ENCODE measurements at places on chromosomes 4 and X.

GRCh38 chr4:24871210-24871609 is 41.6 kb downstream of the CCDC149 start:
- no peak for DNase-seq

DNA sequence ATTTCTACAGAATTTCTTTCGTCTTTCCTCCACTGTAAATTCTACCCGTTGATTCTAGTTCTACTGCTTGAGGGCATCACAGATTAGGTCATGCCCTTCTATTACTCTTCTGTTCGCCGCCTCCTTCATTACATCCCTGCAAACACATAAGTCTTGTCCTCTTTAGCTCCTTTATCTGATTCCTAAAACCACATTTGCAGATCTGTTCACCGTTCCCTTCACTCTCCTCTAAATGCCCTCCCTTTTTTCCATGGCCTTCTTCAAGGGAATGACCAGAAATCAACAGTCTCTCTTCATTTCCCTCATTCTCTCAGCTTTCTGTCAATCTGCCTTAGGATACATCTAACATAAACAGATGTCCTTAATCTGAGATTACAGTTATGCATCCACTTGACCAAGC is 43.1 kb downstream of the BTC start:
- no peak for DNase-seq

GRCh38 chrX:152733261-152733975 is at the start of the genes CSAG1 and MAGEA12:
Gene CSAG1 (minus strand): TSS chrX:152733721. CDS start chrX:152732460, 1,261 bp downstream.
Gene MAGEA12 (plus strand): TSS chrX:152733757. CDS start chrX:152736162, 2,405 bp downstream.
- DNase-seq: no peak

DNA sequence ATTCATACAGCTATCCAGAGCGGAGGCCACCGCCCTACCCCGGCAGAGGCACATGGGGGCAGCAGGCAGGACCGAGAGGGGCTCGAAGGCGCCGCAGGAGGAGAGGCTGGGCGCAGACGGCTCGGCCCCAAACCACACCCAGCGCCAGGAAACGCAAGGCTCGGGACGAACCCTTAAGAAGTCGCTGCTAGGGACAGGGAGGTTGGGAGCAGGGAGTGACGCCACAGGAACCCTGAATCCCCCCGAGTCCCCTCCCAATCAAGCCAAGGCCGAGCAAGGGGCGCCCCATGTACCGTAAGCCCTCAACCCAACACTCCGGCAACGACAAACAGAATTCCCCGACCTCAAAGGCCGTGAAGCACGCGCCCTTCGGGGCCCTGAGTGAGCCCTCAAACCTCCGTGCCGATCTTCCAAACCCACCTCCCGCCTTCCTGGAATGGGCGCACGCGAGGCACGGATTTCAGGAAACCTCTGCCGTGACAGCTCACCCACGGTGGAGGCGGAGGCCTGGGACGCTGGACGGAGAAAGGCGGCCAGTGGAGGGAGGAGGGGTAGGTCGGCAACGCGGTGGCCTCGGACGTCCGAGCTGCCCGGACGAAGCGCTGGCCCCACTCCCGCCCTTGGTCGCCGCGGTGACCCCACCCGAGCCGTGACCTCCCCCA is 1.8 kb downstream of the ZFYVE28 start:
- peak; percentile 17 for DNase-seq

DNA sequence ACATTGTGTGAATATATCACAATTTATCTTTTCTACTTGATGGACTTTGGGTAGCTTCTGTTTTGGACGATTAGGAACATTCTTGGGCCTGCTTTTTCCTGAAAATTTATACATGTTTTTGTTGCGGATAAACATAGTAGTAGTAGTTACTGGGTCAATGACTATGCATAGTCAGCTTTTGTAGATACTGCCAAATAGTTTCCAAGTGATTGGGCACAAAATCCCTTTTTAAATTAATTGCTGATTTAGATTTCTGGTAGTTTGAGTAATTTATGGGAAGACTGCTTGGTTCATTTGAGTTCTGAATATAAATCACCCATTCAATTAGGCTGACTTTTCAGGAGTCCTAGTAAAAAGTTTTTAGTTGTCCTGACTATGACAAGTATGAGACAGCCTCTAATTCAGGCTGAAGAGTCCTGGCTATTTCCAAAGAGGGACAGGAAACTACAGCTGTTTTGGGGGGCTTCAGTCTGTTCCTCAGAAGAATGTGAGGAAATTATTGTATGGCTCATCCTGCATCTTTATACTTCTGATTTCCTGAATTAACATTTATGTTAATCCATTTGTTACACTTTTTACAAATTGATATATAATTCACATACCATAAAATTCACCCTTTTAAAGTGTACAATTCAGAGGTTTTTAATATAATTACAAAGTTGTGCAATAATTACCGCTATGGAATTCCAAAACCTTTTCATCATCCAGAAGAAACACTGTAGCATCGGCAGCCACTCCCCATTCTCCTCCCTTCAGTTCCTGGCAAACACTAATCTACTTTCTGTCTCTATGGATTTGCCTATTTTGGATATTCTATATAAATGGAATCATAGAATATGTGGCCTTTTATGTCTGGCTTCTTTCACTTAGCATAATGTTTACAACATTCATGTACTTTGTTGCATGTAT is 14.2 kb downstream of the LRP2BP start:
- DNase-seq: no peak

- peak; percentile 50 for DNase-seq
These were observed 329 bp downstream of the TBC1D14 start for GRCh38 chr4:6909970-6910339.

- DNase-seq: no peak
These were observed 71.3 kb upstream of the VBP1 start for GRCh38 chrX:155144926-155145325.

- DNase-seq: no peak
These were observed 108.3 kb downstream of the JADE1 start for GRCh38 chr4:128917781-128918180.

GRCh38 chr4:14272206-14272605 is 644.7 kb upstream of the BOD1L1 start:
- no peak for DNase-seq

- DNase-seq: no peak
These were observed 12.3 kb downstream of the DCUN1D4 start for GRCh38 chr4:51855270-51855669.

DNA sequence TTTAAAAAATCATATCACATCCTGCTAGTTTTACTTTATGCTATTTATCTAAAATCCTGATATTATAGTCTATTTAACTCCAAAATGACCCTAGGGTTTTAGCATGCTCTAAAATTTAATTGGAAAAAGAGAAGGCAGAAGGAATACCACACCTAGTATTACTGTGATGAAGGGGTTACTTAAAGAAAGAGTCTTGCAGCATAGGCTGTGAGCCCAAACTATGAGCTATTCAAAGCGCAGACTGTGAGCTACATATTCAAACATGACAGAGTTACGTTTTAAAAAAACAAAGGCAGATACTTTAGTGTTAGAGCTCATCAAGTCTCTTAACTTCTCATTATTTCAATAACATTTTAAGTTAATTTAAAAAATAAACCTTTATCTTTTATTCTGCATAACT is 247.7 kb upstream of the ETNPPL start:
- DNase-seq: no peak

DNA sequence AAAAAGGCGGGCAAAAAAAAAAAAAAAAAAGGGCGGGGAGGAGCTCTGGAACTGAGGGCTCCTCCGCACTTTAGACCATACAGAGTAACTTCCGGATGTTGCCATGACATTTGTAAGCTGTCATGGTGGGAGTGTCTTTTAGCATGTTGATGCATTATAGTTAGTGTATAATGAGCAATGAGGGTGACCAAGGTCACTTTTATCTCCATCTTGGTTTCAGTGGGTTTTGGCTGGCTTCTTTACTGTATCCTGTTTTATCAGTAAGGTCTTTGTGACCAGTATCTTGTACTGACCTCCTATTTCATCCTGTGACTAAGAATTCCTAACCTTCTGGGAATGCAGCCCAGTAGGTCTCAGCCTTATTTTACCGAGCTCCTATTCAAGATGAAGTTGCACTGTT is 193.4 kb downstream of the UGT8 start:
- no peak for DNase-seq

- DNase-seq: peak; percentile 2
These were observed at the start of gene CCDC149 for GRCh38 chr4:24912252-24913118. Gene CCDC149 (minus strand): TSS chr4:24913042. CDS start chr4:24912864, 178 bp downstream.

- no peak for DNase-seq
These were observed 101.4 kb downstream of the ARHGAP10 start for GRCh38 chr4:147833254-147833653.

DNA sequence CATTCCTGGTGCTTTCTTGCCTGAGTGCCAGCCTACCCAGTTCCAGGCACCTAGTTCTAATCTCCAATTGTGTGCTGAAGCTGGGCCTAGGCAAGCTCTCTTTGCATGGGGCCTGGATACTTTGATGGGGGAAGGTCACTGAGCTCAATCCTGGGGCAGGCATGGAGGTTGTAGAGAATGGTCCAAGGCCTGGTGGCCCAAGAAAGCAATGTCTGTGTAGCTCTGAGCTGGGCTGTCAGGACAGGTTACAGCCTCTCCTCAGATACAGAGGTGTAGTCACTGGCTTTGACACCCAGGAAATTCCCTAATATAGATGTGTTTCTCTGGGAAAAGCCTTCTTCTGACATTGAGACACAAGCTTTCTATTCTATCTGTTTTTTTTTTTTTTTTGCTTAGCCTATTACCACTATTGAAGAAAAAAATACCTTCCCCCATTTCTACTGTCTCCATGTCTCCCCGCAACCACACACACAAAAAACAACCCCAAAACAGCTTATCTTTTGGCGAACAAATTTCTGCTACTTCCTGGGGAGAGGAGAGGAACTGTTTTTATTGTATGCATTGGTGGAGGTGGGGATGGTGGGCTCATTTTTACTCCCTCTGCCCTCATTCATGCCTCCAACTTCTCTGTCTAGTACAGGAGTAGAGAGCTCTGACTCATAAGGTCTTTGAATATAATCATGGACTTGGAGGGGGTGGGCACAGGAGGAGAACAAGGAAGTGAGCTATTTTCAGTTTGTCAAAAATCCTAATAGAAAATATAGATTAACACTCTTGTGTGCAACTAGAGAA is 66.7 kb upstream of the DHX15 start:
- no peak for DNase-seq

GRCh38 chr4:1792832-1793495 is at the start of gene FGFR3:
Gene FGFR3 (plus strand): TSS chr4:1793293. CDS start chr4:1793935, 642 bp downstream.
- DNase-seq: peak; percentile 45

DNA sequence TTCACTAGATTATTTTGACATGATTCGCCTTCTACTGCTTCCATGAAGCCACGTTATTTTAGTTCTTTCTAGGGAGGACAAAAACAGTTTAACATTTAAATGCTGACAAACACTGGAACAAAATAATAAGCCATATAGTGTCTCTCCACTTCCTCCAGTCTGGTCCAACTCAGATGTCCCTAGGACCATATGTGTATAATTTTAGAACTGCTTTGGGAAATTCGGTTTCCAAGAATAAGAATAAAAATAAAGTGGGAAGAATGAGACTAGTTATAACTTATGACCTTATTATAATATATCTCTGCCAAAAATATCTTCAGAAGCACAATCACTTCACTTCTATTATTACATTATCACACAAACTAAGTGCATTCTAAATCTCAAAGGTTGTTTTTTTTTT is 164.4 kb upstream of the POF1B start:
- DNase-seq: no peak

DNA sequence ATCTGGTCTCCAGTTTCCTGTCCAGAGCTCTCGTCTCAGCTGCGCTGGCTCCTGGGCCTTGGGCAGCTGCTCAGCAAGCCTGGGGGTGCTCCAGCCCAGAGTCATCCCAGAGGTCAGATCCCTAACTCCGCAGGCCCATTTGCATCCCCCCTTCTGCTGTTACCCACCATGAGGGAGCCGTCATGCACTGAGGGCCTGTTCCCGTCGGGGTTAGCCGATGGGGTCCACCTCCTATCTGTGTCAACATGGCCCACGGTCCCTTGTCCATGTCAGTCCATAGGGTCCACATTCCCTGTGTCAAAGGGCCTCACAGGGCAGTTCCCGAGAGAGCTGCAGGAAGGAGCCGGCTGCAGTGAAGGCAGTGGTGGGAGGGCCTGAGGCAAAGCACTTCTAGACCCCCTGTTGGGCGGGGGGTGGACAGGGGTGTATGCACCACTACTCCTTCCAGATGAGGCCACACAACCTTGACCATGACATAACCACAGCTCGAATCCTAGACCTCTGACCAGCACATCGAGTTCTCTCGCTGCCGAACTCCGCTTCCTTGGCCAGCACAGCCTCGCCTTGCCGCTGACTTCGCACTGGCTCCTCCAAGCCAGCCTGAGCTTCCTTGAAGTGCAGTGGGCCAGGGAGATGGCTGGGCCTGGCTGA is 24.9 kb downstream of the WDR1 start:
- no peak for DNase-seq

DNA sequence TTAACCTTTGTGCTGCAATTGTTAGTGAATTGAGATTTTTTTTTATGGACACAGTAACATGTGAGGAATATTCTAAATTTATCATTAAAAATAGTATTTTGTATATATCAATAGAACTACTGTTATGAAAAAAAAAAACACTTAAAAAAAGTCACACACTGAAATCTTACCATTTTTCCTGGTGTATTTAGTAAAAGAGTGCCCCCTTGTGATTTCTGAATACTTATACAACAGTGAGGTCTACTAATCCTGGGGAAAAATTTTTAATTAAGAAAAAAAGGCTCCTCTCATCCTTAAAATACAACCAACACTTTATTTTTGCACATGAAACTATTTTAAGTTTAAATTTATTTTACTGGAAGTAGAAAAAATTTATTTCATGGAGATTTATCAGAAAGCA is 56.4 kb upstream of the SPOCK3 start:
- no peak for DNase-seq

GRCh38 chr4:107876099-107876498 is 51.4 kb downstream of the SGMS2 start:
- no peak for DNase-seq

DNA sequence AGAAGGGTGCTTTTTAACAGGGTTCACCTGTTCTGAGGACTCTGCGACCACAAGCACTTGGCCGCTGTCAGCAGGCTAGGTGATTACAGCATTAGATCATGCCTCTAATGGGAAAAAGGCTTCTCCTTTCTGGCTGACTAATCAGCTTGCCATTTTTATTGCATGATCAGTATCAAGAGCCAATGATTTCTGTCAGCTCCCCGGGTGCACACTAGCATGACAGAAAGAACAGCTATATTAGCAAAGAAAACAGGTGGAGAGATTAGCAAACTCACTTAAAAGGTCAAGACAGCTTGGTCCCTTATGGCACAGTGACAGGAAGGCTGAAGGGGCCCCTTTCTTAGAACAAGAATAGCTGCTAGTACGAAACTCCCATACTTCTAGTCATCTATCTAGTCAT is 170.0 kb downstream of the SMIM20 start:
- no peak for DNase-seq

GRCh38 chr4:188550296-188550695 is 411.1 kb downstream of the TRIML1 start:
- DNase-seq: no peak

- no peak for DNase-seq
These were observed 129.9 kb upstream of the ATOH1 start for GRCh38 chr4:93698686-93699085.

- DNase-seq: no peak
These were observed 9.7 kb upstream of the GUF1 start for GRCh38 chr4:44668526-44668925.

GRCh38 chr4:2333356-2333841 is 71.5 kb upstream of the MXD4 start:
- DNase-seq: no peak

DNA sequence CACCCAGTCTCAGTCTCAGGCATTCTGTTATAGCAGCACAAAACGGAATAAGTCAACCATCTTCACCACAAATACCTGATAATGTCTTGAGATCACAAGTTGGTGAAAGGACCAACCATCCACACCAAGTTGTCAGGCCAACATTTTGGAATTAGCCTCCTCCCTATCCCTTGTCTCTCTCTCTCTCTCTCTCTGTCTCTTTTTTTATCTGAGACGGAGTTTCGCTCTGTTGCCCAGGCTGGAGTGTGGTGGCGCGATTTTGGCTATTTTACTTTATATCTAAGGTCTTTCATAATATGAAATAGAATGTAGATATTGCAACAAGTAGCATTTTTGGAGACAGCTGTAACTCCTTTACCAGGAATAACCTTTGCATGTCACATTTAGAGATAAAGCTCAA is 15.7 kb downstream of the ADH1A start:
- DNase-seq: no peak

All from activated naive CD8-positive, alpha-beta T cell treated with anti-CD3 and anti-CD28 coated beads, Interleukin-2, amount 50 U/mL, for 24 hours (primary cell).